ENCODE measurements at places on chromosomes 13 and 19.

DNA sequence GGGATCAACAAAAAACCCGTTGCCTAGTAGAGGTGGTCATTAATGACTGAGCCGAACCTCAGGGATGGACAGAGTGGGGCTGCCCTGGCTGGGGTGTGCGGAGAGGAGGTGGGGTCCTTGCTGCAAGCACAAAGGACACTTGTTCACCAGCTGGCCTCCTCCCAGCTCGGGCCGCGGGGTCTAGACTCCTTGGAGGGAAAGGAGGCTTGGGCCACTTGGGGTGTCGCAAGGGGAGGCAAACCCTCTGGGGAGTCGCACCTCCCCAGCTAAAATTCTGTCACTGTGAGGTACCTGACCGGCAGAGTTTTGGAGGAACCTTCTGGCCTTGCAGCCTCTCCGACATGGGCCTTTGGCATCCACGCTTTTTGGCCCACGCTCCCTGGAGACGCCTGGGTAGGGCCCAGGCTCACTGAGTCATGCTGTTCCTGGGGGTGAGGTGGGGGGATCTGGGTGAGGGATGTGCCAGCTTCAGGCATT lies 8.2 kb downstream of the KLHL26 start:
- no peak for DNase-seq

- no peak for DNase-seq
These were observed 362.6 kb downstream of the FGF14 start for GRCh38 chr13:102039264-102039663.

- DNase-seq = peak; percentile 42
These were observed 96.2 kb downstream of the CYSLTR2 start for GRCh38 chr13:48749699-48750473.

DNA sequence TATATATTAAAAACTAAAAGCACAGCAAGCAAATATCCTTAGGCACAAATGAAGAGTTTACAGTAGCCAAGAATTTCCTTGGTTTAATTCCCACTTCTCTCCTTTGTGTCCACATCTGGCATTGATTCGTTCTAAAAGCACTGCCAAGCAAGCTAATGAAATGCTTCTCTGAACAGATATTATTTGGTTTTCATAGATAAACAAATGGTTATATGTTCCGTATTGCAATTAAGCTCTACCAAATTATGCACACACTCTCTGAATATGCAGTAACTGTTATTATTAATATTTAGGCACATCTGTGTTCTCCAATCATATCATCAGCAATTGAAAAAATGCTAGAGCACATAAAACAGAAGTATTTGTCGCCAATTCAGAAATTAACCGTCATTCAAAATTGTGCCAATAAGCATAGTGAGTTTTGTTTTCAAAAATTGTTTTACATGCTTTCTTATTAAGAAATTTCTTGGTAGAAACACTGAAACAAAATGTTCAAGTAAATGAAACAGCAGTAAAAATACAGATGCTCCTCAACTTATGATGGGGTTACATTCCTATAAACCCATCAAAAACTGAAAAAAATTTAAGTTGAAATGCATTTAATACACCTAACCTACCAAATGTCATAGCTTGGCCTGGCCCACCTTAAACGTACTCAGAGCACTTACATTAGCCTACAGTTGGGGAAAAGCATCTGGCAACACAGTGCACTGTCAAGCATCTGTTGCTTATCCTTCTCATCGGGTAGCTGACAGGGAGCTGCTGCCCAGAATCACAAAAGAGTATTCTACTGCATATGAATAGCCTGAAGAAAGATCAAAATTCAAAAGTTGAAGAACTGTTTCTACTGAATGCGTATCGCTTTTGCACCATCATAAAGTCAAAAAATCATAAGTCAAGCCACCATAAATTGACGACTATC lies 2134.7 kb downstream of the PCDH9 start:
- DNase-seq = no peak

DNA sequence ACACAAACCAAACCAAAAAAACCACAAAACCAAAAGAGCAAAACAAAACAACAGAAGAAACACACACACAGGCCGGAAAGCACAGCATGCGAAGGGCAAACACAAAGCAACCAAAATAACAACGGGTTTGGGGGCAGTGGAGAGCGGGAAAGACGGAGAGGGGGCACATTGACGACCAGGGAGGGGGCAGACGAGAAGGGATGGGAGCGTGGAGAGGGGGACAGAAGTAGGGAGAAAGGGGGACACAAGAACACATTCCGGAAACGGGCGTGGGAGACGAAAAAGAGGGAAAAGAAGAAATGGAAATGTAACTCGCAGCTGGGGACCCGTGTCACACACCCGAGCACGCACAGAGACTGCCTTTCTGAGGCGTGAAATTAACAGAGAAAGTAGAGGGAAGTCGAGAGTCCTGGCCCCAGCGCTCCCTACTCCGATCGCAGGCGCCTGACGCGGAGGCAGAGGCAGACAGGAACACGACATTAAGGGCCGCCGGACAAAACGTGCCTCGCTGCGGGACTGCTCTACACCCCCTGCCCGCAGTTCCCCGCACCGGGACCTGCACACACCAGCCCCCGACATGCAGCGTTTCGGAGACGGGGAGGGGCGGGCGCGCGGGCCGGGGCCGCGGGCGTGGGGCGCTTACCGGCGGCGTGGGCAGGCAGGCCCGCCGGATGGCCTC lies 652 bp downstream of the POU4F1 start:
- DNase-seq = peak; percentile 54

- no peak for DNase-seq
These were observed 20.9 kb downstream of the MAST3 start for GRCh38 chr19:18118420-18119012.

- no peak for DNase-seq
These were observed 7.5 kb upstream of the WDFY2 start for GRCh38 chr13:51576754-51577153.

DNA sequence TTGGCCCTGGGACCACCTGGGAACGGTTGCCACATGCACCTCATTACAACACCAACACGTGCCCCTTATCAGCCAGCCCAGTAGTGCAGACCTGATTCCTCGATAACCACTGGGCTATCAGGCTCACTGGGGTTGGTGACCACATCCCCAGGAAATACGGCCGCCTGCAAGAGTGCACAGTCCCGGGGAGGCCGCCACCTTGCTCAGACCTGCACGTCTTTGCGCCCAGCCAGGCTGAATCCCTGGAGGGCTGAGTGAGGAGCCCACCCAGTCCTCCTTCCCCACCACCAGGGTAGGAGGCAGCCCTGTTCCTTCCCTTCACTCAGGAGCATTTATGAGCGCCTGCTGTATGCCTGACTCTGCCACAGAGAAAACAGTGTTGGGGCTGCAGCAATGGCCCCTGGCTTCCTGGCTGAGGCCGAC lies 67.8 kb downstream of the CEBPG start:
- DNase-seq = peak; percentile 83

GRCh38 chr13:47258384-47258783 lies 361.5 kb upstream of the HTR2A start:
- DNase-seq = no peak

DNA sequence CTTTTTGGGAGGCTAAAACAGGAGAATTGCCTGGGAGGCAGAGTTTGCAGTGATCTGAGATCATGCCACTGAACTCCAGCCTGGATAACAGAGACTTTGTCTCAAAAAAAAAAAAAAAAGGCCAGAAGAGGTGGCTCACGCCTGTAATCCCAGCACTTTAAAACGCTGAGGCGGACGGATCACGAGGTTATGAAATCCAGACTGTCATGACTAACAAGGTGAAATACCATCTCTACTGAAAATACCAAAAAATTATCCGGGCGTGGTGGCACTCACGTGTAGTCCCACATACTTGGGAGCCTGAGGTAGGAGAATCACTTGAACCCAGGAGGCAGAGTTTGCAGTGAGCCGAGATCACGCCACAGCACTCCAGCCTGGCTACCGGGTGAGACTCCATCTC lies 39.9 kb downstream of the ZNF611 start:
- no peak for DNase-seq

- no peak for DNase-seq
These were observed 770.5 kb downstream of the PCDH9 start for GRCh38 chr13:66459634-66460033.

DNA sequence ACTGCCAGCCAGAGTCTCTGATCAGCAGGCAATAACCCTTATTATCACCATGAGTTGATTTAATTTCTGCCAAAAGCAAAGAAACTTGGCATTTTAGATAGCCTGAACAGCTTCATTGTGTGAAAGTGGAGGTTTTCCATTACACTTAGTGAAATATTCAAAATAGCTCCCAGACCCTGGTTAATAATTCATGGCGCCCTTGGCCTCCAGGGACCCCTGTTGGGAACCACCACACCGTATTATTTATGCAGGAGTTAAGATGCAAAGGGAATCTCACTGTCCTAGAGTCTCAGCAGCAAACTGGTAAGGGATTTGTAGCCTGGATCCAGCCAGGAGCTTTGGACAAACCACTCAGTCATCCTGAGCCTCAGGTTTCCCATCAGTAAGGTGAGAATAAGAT lies 110.0 kb upstream of the PABPC3 start:
- no peak for DNase-seq

DNA sequence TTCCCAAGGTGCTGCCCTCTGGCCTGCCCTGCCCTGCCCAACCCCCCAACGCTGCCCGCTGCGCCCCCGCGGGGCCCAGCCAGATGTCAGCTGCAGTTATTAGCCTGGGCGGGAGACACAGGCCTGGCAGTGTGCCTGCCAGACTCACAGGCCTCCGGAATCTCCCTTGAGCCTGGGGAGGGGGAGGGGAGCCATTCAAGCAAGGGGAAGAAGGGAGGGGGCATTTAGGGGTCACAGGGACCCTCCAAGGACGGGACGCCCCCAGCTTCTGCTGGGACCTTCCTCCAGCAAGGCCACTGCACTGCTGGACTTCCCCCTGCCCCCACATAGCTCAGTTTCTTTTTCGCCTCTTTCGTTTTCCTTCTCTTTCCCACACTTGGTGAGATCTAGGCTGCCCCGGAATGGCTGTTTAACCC lies 2.6 kb upstream of the JUNB start:
- peak; percentile 95 for DNase-seq

DNA sequence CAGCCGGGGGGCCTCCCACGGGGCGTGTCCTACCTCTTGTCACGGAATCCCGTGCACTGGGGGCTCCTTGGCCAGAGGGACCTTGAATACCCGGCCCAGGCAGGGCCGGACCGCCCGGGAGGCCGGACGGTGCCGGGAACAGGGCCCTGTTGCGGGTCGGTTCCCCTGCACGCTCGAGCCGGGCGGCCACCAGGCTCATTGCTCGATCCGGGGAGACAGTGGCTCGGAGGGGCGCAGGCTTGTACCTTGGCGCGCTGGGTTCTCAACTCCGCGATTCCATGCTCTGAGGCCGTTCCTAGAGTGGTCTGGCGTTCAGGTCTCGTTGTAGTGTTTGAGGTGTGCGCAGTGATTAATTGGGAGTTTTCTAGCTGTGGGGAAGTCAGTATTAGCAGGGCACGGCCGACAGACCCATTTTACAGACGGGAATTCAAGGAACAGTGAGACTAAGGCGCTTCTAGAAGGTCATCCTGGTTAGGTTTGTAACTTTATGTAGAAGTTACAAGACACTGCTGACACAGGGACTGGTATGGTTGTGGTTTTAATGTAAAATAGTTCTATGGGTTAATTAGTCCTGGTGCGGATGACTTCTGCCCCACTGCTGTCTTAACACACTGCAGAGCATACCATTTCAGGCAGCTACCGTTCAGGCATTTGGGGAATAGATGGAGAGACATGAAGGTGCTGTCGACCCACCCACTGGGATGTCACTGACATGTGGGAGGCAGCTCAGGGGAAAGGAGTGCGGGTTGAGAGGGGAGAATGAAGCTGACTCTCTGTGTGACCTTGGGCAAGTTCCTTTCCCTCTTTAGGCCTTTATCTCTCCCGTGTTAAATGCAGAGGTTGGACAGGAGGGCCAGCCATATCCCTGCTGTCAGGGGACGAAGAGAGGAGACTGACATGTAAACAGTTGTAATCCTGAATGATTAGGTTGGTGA lies 592 bp downstream of the CLPTM1 start:
- peak; percentile 35 for DNase-seq

GRCh38 chr13:110280231-110280813 lies 26.6 kb downstream of the COL4A1 start:
- DNase-seq = no peak

DNA sequence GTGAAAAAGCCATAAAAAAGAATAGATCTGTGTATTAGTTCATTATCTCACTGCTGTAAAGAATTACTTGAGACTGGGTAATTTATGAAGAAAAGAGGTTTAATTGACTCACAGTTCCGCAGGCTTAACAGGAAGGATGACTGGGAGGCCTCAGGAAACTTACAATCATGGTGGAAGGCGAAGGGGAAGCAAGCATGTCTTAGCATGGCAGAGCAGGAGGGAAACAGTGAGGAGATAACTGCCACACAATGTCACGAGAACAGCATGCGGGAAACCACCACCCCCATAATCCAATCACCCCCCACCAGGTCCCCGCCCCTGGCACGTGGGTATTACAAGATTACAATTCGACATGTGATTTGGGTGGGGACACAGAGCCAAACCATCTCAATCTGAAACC lies 39.1 kb upstream of the EEF1AKMT1 start:
- DNase-seq = peak; percentile 47

GRCh38 chr13:36601186-36601585 lies 72.6 kb upstream of the SERTM1 start:
- no peak for DNase-seq

- no peak for DNase-seq
These were observed 146.4 kb downstream of the KDM4B start for GRCh38 chr19:5115351-5115750.
